Activated CD4-positive, CD25-positive, alpha-beta regulatory T cell (primary cell): ENCODE measurements at places on chromosomes 3 and 15.

GRCh38 chr3:149516920-149517319 lies 42.4 kb downstream of the TM4SF4 start:
- DNase-seq: no peak

DNA sequence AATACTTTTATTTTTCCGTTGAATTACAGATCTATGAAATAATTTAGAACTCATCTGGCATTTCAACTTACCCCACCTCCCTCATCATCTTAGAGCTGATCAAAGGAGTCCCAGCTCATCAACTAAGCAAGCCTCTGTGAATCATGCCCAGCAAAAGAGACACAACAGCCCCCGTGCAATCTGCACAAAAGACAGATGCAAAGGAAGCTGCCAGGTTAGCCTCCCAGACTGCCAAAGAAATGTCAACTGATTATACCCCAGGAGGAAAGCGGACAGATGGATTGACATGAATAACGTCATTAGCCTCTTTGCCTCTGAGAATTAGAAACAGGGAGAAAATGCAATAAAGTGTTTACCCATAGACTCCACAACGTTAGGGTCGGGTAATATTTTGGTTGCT lies 75.0 kb downstream of the GABRB3 start:
- DNase-seq: no peak

GRCh38 chr15:70699890-70700289 lies 63.5 kb downstream of the UACA start:
- DNase-seq: no peak

- no peak for DNase-seq
These were observed 1179.9 kb downstream of the ZPLD1 start for GRCh38 chr3:103614719-103615118.

GRCh38 chr3:112133626-112134334 lies 732 bp upstream of the GCSAM start:
- no peak for DNase-seq

- no peak for DNase-seq
These were observed 314.9 kb downstream of the TLE3 start for GRCh38 chr15:69782809-69783208.

GRCh38 chr15:75200765-75201615 lies 692 bp upstream of the C15orf39 start:
- DNase-seq: peak; percentile 8

DNA sequence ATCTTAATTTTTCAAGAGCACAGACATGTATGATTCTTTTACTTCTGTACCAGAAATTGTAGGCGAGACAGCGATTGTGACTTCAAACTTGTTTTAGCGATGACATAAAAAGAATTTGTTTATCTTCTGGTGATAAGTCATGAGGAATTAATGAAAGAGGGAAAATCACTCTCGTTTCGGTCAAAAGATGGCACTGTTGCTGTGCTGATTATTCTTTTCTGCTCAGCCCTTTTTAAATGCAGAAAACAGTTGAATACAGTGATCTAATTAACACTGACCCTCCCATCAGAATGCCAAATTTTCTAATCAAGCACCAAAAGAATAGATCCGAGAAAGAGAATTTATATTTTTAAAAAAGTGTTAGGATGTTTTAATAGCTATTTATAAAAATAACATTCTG lies 52.6 kb downstream of the NSUN3 start:
- DNase-seq: no peak

DNA sequence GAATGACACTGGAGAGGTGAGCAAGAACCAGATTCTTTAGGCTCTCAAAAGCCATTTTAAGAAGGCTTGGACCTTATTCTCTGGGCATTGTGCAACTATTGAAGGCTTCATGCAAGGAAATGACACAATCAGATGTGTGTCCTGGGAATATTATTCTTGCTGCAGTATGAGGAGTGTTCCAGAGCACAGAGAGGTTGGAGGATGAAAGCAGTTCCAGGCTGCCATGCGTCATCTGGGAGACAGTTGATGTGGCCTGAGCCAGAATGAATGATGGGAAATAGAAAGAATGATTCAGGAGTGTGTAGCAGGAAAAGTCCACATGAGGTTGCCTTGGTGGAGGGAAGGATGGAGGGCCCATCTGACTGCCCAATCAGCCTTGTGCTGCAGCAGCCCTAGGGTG lies 123.1 kb downstream of the CHCHD6 start:
- DNase-seq: no peak

DNA sequence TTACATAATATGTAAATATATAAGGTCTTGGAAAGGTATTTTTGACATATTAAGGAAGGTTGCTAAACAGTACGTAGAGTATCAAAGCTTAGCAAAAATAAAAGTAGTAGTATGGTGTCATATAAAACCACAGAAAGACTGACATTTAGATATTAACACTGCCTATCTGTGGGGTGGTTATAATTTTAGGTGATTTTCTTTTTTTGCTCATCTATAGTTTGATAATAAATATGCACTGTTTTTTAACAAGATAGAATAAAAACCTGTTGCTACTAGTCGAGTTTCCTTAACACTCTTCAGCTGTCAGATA lies 40.7 kb downstream of the ETV5 start:
- no peak for DNase-seq

DNA sequence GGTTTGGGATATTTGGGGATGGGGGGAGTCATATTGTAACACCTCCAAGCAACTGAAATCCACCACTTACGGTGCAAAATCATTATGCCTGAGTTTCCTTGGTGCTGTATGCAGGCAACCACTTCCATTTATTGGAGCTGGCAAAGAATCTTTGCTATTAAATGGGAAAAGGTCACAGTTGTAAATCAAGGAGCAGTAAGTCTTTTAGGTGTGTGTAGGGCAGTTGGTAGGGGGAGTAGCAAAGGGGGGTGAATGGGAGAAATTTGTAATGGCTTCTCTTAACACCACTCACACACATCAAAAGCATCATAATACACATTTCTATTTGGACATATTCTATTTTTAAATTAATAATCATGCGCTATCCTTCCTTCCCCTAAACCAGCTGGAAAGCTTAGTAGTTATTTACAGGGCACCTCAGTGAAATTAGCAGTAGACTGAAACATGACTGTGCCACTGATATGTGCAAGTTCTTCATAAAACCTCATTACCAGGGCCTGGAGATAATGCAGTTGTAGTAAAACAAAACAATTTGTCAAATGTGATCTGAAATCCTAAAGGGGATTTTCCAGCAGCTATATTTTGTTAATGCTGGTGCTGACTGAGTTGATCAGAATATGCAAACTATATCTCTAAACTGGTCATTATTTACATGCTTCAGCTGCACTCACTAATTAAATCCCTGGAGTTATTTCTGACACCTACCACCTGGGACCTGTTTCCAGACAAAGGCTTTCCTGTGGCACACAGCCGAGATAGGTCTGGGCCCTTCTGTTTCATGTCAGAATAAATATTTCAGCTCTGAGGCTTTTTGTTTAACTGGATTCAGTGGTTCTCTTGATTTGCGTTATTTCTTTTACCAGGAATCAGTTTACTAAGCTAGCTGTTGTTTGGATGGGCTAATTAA lies 90.1 kb downstream of the B3GALNT1 start:
- DNase-seq: no peak

GRCh38 chr3:38343797-38344594 lies 2.6 kb upstream of the XYLB start:
- DNase-seq: no peak

DNA sequence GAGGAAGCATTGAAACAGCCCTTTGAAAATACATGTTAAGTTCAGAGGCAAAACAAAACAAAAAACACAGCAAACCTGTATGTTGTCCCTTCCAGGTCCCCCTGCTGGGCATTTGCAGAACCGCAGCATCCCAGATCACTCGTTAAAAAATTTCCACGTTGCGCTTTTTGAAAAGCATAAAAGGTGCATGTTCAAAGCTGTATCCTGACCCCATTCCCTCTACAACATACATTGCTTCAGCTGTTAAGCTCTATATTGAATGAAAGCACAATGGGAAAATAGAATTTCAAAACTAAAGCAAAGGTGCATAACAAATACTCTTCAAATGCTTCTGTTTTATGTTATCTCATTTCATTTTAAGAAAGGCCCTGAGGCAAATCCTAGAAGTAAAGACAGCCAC lies 328.3 kb downstream of the THSD4 start:
- no peak for DNase-seq

GRCh38 chr15:56758770-56759449 lies 25.6 kb upstream of the ZNF280D start:
- no peak for DNase-seq

DNA sequence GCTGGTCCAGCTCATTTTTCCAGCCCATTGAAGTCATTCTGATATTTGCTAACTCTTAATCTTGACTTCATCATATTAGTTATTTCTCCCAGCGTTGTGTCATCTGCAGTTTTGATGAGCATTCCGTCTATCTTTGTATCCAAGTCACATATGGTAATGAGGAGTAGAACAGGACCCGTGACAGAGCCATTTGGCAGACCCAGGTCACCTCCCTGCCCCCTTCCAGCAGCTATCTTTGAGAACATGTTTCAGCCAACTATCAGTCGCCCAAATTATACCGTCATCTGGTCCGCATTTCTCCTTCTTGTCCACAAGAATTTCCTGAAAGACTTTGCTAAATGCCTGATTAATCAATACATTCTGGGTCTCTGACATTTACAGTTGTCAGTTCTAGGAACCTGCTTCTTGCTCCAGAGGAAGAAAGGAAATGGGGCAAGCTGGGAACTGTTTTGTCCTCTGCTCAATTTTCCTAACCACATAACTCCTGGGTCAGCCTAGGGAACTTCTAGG lies 347.1 kb upstream of the NR2E3 start:
- no peak for DNase-seq

GRCh38 chr3:87206070-87206469 lies 21.0 kb upstream of the CHMP2B start:
- DNase-seq: no peak

DNA sequence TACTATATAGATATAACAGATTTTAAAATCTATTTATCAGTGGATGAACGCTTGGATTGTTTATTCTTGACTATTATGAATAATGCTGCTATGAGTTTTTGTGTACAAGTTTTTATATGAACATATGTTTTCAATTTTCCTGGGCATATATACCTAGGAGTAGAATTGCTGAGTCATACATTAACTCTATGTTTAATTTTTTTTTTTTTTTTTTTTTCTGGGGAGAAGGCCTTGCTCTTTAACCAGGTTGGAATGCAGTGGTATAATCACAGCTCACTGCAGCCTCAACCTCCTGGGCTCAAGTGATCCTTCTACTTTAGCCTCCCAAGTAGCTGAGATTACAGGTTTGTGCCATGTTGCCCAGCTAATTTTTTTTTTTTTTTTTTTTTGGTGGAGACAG lies 9.1 kb downstream of the CIDEC start:
- DNase-seq: no peak

GRCh38 chr15:58115692-58116091 lies 22.5 kb upstream of the AQP9 start:
- DNase-seq: no peak

DNA sequence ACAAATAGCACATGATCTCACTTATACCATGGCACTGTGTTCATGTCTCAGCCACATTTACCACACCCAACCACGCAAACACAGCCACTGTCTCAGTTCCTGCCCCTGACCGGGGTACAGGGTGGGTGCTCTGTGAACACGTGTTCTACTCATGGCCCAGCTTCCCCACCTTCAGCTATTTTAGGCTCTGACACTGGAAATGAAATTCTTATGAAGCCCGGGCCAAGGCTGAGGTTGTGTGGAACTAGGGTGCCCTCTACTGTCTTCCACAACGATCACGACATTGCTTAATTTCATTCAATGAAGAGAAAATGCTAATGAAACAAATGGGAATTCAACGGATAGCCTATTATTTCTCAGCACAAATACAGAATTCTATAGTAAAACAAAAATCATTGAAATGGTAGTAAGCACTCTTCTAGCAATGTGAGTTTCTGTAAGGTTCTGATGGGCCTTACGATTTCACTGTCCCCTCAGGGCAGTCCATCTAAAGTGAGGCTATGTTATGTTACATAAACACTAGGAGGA lies 2.1 kb upstream of the GABRA5 start:
- DNase-seq: no peak

GRCh38 chr15:39833515-39833981 lies 50.9 kb upstream of the FSIP1 start:
- no peak for DNase-seq

DNA sequence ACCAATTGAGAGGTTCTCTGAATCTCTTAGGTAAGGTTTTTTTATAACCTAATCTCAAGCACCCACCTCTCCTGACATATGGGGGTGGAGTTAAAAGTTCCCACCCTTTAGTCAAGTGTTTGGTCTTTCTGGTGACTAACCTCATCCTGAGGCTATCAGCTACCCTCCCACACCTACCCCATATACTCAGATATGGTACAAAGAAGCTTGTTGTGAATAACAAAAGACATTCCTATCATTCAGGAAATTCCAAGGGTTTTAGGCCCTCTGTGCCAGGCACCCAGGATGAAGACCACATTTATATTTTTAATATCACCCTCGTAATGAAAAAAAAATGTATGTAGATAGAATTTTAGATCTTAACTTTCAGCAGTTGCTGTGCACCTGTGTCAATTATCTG lies 9.0 kb downstream of the CHMP2B start:
- DNase-seq: no peak

GRCh38 chr15:90840954-90841353 lies 27.4 kb upstream of the FURIN start:
- no peak for DNase-seq

DNA sequence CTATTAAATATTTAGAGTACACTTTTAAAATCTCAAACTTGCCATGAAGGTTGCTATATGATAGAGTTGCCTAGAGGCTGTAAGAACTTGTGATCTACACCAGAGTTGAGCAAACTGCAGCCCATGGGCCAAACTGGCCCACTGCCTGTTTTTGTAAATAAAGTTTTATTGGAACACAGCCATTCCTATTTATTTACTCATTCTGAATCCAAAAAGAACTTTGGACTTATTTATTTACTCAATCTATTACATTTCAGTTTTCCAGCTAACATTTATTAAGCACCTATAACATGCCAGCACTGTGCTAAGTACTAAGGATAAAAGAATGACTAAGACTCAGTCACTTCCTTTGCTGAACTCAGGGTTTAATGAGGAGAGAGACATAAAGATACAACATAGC lies 403.6 kb downstream of the ERC2 start:
- no peak for DNase-seq

- no peak for DNase-seq
These were observed 106.4 kb downstream of the FBLN2 start for GRCh38 chr3:13655061-13655913.

DNA sequence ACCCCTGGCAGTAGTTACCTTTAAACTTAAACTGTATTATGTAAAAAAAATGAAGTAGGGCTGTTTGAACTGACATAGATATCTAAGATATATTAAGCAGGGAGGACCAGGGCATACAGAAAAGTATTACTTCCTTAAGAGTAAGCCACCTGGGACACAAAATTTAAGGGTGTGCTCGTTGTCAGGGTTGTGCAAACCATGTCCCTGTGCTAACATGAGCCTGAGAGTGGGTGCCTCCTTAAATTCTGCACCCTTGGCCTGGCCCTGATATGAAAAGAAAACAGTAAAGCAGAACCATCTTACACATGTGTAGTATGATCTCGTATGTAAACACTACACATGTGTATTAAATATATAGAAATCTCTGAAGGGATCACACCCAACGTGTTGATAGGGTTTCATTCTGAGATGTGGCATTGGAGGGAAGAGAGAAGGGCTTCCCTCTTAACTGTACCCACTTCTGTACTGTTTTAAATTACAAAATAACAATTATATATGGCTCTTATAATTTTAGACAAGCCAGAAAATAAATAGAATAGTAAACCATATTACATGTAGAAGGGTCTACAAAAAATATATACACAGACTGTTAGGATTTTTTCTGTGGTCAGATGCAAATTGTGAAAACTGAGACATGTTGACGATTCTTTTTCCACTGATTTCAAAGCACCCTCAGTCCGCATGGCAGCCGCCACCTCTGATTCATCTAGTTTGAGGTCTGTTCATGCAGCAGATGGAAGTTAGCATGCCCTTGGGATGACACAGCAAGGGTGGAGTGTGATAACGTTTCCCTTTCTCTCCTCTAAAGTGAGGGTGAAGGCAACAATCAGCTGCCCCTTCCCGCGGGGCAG lies 400.8 kb upstream of the PROK2 start:
- DNase-seq: no peak
